NCI-H748 treated with DMSO at 0.1 percent for 48 hours (cell line): ENCODE measurements at places on chromosomes 7 and 10.

DNA sequence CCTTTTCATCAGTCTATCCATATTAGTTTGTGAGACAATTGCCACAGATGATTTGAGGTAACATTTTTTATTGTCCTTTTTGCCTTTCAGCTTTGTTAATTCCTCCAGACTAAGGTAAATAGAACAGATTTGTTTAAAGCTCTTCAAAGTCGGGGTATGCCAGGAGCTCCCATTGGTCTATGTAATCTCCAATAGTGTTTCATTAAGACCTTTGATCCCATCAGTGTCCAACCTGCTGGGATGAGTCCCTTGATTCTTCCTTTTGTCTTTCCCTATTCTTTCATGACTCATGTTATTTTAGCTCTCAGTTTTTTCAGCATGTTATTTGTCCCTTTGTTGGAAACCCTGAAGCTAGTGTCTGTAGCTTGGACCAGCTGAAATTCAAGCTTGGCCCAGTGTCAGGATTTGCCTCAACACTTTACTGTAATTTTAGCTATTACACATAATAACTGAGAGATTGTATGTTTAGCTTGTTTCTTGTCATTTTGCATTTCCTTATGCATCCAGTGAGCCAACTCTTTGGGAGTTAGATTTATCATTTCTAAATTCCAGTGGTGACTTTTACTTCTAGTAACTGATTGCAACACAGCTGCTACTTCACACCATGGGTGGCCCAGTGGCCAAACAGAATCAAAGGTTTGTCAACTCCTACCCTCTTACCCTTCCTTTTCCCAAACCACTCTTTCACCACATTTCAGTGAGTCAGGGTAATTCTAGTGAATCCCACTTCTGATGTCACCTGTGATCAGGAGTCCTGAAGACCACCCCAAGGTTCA is 15.3 kb downstream of the AGBL3 start:
- no peak for DNase-seq

GRCh38 chr7:11212816-11213215 is 239.1 kb downstream of the PHF14 start:
- no peak for DNase-seq

DNA sequence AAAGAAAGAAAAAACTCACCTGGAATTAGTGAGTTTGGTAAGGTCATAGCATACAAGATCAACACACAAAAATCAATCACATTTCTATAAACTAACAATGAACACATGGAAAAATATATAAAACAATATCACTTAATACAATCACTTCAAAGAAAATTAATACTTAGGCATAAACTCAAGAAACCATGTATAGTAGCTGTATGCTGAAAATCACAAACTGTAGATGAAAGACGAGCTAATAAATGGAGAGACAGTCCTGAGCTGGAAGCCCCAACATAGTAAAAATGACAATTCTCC is 113.8 kb upstream of the RHEB start:
- DNase-seq: no peak

DNA sequence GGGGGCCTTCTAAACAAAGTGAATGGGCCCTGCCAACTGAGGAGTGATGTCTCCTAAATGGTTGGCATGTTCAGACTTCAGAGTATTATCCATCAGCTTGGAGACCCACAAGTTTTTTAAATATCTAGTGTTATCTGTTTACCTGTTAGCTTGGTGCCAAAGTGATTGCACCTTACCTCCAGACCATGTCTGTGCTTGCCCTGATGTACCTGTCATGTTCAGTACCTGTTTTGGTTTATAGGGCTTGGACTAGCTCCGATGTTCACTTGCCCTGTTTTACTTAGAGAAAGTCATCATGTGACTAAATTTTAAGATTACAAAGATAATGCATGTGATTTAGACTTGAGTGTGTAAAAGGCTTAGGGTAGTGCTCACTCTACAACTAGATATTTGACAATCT is 67.7 kb downstream of the CNNM2 start:
- no peak for DNase-seq

- DNase-seq: peak; percentile 27
Observed at GRCh38 chr7:27182861-27183681, 2.0 kb downstream of the HOXA11 start.

- no peak for DNase-seq
Observed at GRCh38 chr10:3477683-3478082, 305.1 kb upstream of the PITRM1 start.

GRCh38 chr7:134804351-134804750 is 24.9 kb downstream of the CALD1 start:
- DNase-seq: no peak

- DNase-seq: no peak
Observed at GRCh38 chr10:49178489-49179471, 9.4 kb downstream of the TMEM273 start.

GRCh38 chr7:35716038-35716803 is 21.3 kb upstream of the HERPUD2 start:
- no peak for DNase-seq

GRCh38 chr7:105244594-105244993 is 144.1 kb downstream of the SRPK2 start:
- no peak for DNase-seq

DNA sequence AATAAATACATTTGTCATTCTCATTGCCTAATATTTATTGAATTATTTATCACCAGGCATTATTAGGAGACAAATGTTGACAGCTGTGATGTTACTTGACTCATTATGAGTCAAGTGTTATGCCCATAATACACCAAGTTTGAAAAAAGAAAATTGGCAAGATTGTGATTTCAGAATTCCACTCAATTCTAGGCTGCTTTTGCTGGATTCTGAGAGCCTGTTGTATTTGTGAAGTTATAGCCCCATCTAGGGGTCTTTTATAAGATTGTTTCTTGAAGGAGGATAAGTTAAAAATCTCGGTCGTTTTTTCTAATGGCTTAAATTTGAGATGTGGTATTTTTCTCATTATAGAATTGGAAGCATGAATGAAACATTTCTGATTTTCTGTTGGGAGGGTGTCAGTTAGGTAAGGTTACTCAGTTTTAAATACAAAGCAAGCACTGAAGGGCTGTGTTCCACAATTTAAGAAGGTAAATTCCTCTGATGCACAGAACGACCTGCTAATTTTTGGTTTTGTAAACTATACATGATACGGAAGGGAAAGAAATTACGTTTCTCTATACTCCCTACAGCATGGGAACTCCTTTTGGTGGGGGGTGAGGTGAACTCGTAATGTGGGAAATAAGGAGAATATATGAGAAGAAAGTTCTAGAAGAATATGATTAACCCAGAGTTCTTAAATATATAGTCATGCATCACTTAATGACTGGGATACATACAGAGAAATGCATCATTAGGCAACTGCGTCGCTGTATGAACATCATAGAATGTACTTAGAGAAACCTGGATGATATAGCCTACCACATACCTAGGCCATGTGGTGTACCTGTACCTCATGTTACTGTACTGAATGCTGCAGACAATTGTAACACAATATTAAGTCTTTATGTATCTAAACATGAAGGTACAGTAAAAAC is 2.6 kb downstream of the STK31 start:
- peak; percentile 54 for DNase-seq

- no peak for DNase-seq
Observed at GRCh38 chr7:90968871-90969270, 295.4 kb upstream of the FZD1 start.

- no peak for DNase-seq
Observed at GRCh38 chr7:157855452-157856213, 518.8 kb downstream of the DNAJB6 start.

DNA sequence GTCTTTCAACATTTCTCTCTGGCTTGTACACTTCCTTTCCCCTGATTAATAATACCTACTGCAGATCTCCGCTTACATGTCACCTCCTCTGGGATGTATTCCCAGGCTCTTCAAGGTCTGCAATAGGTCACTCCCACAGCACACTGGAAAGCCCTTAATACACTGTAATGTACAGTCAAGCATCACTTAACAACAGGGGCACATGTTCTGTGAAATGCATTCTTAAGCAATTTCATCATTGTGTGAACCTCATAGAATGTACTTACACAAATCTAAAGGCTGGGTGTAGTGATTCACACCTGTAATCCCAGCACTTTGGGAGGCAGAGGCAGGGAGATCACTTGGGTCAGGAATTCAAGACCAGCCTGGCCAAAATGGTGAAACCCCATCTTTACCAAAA is 1.9 kb downstream of the COX15 start:
- no peak for DNase-seq

- no peak for DNase-seq
Observed at GRCh38 chr10:114885443-114885842, 52.6 kb upstream of the TRUB1 start.

- DNase-seq: no peak
Observed at GRCh38 chr10:92689663-92690210, at the start of gene HHEX. Gene HHEX, plus strand, starts transcription at chr10:92689955. Its CDS starts 32 bp downstream, at chr10:92689987.

DNA sequence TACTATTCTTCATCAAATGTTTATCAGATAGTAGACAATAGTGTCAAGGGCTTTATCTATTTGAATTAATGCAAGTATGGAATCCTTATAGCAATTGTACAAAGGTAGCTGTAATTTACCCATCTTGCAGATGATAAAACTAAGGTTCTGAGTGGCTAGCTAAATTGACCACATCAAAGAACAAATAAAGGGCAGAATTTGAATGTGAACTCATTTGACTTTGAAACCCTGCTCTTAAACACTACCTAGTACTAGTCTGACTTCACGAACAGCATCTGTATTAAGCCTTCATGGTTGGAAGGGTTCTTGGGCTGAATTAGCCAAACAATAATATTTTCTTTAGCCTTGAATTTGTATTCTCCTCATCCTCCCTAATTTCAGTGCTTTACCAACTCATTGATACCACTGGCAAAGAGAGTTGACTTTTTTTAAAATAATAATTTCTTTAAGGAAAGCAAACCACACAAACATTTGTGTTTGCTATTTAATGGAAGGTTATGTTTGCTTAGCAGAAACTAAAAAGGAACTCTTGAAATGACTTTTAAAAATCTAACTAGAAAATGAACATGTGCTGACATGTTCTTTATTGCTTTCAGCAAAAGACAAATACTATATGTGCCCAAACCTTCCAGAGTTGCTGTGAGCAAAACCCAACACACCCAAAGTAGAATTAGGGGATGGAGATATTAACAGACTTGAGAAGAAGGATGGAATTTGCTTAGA is 322.6 kb downstream of the RNLS start:
- no peak for DNase-seq

GRCh38 chr7:123783820-123784219 is 35.0 kb upstream of the WASL start:
- no peak for DNase-seq

DNA sequence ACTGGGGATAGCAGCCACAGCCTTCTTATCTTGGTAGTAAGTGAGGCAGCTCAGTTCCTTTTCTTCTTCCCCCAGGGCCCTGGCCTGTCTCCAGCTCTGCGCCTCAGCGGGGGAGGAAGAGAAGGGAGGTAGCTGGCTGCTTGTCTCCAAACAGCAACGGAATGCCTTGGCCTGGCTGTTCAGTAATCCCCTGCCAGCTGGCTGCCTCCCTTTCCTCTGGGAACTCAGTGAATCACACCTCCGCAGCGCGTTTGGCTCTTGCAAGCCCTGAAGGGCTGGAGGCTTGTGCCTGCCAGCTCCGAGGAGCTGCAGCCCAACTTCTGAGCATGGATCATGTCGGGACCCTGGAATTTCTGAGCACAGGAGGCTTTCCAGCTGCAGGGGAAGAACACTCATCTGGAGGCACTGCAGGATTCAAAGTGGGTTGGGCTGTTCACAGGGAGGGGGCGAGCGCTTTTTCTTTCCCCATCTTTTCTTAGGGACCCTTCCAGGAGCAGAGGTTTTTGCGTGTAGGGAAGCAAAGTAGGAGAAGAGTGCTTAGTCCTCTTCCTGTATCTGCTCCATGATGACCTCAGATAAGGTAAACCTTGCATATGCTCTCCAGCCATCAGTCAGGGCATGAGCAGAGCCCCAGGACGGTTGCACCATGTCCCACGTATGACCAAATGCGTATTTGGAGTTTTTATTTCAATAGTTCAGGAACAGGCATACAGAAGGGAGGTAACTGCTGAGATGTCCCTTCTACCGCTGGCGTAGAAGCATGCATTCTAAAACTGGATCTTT is 253.2 kb upstream of the INHBA start:
- DNase-seq: no peak

DNA sequence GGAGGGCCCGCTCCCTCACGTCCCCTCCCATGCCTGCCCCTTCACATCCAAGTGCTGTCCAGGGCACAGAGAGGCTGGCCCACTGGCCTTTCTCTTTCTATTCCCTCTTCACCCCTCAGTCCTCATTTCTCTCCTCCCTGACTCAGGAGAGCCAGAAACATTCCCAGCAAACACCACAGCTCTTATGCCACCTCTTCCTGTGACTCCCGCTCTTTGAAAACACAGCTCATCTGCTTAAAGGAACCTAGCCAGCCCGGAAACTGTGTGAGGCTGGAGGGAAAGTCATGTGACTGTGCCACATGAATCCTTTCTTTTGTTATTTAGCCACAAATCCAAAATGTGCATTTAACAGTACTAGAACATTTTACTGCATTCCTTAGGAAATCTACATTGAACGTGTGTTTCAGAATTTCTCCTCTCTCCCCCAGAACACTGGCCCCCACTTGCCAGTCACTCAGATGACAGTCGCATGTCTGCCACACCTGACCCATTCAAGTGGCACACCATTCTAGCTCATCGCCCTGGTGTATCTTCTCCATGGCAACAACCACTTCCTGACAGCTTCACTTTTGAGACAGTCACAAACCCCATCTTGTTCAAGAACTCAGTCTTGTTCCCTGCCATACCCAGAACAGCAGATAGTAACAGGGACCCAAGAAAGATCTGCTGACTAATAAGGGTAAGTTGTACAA is 42.8 kb downstream of the GRB10 start:
- no peak for DNase-seq

GRCh38 chr7:490461-491291 is 29.0 kb downstream of the PDGFA start:
- DNase-seq: no peak

- DNase-seq: no peak
Observed at GRCh38 chr10:49320191-49320590, 21.2 kb downstream of the C10orf71 start.

DNA sequence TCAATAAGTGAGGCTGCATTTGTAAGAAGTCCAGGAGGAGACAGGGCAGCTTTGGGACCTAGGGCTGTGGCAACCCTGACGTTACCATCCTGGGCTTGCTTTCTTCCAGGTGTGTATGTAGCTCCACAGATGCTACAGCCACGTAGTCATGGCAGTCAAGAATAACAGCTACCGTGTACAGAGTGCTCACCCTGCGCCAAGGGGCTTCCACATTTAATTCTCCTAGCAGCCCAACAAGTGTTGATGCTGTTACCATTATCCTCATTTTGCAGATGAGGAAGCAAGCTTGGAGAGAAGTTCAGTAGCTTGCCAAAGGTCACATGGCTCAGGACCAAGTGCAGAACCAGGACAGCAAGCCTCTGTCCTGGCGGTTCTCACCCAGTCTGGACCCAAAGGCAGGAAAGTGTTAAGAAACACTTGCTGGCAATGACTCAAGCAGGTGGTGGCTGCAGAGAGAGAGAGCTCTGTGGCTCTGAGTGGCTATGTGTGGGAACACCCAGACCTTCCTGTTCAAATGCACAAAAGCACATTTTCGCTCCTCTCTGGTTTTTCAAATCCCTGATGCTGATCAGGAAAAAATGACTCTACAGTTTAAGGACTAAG is 89.8 kb downstream of the CREM start:
- DNase-seq: no peak

- DNase-seq: no peak
Observed at GRCh38 chr7:5419539-5420066, 4.0 kb downstream of the TNRC18 start.

GRCh38 chr10:15310776-15311568 is 60.1 kb downstream of the FAM171A1 start:
- no peak for DNase-seq

- no peak for DNase-seq
Observed at GRCh38 chr7:84041649-84042048, 152.9 kb downstream of the SEMA3A start.

GRCh38 chr10:13658264-13658663 is 71.5 kb downstream of the PRPF18 start:
- DNase-seq: no peak
